ENCODE measurements at places on chromosomes 5 and 9.

DNA sequence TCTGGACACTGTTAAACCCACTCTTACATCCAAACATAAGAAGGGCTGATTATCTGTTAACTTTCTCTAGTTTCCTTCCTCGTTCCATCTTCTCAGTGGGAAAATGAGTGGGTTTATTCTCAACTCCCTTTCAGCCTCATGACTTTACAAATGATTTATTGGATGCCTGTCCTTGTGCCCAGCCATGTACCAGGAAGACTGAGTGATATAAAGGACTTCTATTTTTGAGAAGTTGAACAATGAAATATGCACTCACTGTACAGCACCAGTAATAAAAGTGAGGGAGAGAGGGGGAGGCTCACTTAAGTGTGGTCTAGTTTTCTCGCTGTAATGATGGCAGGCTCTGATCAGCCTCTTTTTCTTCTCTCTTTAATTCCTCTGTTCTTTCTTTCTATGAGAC, 277.6 kb downstream of the SMARCA2 start:
- no peak for DNase-seq

DNA sequence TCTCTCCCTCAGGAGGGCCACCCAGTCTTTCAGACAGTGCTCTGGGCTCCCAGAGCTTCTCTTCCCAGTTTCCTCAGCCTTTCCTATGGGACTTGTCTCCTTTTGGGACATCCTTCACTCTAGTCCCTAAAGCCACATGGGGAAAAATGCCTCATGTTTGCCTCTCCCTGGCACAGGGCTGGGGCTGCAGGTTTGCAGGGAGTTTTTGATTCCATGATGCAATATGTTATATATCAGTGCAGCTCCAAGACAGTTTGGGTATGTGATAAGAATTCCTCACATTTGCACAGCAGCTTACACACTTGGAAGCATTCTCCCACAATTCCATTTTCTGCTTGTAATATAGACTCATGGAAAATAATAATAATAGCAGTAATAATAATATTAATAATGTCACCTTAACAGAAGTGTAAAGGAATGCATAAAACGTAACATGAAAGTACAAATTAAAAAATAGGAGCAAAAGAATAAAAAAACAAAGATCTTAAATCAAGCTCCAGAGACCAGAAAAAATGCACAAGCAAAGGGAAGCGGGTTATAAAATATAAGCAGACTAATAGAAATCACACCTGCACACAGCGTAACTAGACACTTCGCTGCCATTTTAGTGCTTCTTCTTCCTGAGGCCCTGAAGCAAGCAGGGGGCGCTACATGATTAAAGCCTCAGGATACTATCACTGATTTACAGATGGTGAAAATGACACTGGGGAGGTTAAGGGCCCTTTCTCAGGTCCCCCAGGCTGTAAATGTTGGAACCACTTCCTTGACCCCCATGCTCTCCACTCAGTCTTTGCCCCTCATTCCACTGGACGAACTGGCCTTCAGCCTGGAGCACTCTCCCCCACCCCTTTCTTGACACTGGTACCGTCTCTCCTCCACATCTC, 70.0 kb upstream of the IL17B start:
- no peak for DNase-seq

- no peak for DNase-seq
Measured at GRCh38 chr5:67910546-67910945, 305.0 kb upstream of the PIK3R1 start.

DNA sequence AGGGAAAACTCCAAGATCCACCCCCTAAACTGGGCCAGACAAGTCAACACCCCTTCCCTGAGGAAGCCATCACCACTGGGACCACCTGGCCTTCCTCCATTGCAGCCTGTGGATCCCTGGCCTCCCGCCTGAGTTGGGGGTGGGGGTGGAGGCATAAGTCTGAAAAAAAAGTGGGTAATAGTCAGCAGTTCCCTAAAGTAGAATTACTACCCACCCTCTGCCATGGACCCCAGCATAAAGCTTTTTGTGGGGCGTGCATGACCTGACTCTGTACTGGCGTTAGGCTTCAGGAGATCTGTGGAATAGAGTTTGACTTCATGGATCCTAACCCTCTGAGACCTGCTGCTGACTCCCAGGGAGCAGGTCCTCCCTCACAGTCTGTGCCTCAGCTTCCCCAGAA, 2.0 kb upstream of the CXXC5 start:
- no peak for DNase-seq

DNA sequence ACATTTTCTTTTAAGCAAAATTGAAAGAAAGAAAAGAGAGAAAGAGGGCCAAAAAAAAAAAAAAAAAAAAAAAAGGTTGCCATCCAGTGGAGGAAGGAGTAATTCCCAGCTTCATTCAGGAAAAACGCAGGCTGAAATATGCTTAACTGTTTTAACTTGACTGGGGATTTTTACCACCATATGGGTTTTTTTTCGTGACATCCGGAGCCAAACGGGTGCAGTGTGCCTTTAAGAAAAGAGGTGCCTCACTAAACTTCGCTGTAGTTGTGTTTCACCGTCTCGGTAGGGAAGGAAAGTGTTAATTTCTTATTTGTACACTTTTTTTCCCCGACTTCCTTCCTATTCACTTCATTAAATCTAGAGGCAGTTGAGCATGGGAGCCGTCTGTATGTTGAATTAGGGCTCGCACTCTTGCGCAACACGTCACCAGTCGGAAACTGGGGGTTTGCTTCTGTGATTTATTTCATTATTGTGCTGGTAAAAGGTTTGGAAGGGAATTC, 143.0 kb downstream of the SMARCA2 start:
- DNase-seq = no peak

GRCh38 chr5:126921241-126922091, 108.9 kb downstream of the MARCHF3 start:
- DNase-seq = no peak

DNA sequence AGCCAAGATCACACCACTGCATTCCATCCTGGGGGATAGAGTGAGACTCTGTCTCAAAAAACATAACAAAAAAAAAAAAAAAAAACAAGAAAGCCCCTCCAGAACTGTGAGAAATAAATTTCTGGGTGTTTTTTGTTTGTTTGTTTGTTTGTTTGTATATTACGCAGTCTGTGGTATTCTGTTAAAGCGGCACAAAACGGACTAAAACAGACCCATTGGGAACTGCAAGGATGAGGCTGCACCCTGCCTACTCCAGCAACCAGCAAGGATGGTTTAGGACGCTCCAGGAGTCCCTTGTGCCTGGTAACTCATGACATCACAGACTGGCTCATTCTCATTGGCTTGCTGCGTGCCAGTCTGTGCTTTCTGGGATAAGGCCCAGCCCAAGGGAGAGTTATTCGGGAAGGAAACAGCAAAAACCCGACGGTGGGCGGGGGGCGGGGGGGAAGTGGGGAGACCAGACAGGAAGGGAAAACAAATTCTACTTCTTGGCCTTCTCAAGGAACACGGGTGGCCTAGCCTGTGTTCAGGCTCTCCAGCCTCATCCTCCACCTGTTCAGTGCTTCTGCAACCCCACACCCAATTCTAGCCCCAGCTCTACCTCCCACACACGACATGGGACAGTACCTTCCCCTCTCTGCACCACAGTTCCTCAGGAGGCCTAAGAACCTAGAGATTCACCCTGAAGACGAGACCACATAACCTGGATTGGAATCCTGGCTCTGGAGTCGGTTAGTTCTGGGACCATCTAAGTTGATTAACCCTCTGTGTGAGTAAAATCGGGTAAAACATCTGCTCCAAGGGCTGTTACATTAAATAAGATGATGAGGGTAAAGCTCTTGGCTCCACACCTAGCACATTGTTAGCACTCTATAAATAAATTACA, 2.8 kb downstream of the CD74 start:
- no peak for DNase-seq
